ENCODE measurements at places on chromosomes 11 and 22.

GRCh38 chr22:50507421-50507990, at the start of gene LMF2:
Gene LMF2 (minus strand): TSS chr22:50507702. CDS start chr22:50507675, 27 bp downstream.
- no peak for DNase-seq

GRCh38 chr11:32511926-32512325, 71.7 kb upstream of the EIF3M start:
- DNase-seq = no peak

DNA sequence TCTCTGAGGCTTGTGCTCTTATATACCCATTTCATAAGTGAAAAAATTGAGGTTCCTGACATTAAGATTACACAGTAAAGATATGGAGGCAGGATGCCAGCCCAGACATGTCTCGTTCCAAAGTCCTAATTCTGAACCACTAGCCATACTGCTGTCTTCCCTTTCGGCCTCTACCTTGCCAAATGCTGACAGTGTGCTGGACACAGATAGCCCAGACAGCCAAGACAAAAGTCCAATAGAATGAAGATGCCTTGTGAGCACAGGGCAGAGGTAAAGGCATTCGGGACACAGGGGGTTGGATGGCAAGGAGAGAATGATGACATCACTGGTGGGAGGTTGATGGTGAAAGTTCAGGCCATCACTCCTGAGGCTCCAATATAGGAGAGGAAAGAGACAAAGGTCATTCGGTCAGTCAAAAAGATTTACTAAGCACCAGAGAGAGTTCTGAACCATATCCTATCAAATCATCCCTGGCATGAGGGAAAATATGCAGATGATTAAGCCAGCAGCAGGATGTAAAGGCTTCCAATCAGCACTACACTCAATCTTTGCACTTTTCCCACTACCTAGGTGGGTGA, 174.0 kb upstream of the MTMR2 start:
- no peak for DNase-seq

- DNase-seq = no peak
These were observed 801.7 kb downstream of the TBC1D22A start for GRCh38 chr22:47564158-47564450.

- DNase-seq = no peak
These were observed 602 bp upstream of the INPP5J start for GRCh38 chr22:31122196-31122531.

DNA sequence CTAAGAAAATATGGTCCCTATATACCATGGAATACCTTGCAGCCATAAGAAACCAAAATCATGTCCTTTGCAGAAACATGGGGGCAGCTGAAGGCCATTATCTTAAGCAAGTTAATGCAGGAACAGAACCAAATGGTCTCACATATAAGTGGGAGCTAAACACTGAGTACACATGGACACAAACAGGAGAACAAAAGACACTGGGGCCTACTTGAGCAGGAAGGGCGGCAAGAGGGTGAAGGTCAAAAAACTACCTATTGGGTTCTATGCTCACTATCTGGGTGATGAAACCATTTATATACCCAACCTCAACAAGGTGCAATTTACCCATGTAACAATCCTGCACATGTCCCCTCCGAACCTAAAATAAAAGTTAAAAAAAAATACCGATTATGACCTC, 22.5 kb downstream of the GAS2 start:
- no peak for DNase-seq
